Left lung (tissue), 14 donors: ENCODE measurements at places on chromosomes 2 and 18. TPM values are rescaled to one million over a fixed set of nuclear protein-coding genes. Genes with fewer than 3 reads are reported as not detected.

DNA sequence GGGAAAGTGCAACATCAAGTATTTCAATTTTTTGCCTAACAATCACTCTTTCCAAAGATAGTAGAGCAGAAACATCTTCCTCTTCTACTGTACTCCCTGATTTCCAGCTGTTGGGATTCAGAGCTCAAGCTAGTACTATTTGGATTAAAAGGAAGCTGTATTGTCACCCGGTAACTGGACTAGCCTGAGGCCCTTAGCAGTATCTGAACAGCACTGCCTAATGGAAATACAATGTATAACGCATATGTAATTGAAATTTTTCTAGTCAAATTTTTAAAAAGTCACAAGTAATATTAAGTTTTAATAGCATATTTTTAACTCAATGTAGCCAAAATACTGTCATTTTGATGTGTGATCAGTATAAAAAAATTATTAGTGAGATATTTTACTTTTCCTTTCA is 86.2 kb downstream of the COX7A2L start:
- DNase-seq, result no peak

- no peak for DNase-seq
These were observed 235.4 kb downstream of the TXNL1 start for GRCh38 chr18:56402872-56403516.

- DNase-seq, result no peak
These were observed 584.4 kb downstream of the NR4A2 start for GRCh38 chr2:155748131-155748530.

DNA sequence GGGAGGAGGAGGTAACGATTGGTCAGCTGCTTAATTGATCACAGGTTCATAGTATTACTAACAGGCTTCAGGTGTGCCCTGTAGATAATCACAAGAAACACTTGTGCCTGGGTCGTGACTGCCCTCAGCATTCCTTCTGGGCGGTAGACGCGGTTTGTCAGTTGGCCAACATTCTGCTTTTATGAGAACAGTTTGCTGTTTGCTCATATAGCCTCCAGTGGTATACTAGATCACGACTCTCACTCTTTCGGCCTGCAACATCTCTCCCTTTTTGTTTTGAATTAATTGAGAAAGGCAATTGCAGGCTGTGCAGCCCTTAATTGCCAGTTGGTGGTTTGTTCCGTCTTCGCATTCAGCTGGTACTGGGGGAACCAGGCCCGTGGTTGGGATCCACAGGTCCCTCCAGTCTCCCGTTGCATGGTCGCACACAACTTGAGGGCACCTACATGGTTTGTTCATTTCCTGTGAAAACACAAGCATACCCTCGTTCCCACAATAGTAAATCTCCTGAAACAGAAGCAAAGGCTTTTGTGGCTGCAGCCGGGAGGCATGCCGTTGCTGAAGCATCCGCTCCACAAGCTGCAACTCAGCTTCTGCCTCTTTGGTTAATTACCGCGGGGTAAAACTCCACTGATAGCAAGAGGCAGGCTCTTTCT is 30.3 kb upstream of the GPR17 start:
- DNase-seq, result no peak

GRCh38 chr2:232269867-232270266 is 108.7 kb upstream of the ALPP start:
- DNase-seq, result no peak

DNA sequence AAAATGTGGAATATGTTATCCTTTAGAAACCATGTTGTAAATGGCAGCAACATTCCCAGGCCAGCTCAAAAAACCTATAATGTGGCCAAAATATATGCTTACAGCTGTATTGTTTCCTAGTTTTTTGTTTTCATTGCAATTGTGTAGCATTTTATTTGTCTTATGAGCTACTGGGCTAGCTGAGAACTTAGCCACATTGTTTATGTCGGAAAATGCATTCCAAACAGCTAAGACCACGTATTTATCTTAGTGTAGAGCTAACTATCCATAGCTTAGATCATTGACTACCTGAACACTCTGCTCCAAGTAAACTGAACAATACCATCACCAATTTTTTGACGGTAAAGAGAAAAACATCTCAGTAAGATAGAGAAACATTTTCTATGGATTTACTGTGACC is 38.4 kb downstream of the METAP1D start:
- no peak for DNase-seq

DNA sequence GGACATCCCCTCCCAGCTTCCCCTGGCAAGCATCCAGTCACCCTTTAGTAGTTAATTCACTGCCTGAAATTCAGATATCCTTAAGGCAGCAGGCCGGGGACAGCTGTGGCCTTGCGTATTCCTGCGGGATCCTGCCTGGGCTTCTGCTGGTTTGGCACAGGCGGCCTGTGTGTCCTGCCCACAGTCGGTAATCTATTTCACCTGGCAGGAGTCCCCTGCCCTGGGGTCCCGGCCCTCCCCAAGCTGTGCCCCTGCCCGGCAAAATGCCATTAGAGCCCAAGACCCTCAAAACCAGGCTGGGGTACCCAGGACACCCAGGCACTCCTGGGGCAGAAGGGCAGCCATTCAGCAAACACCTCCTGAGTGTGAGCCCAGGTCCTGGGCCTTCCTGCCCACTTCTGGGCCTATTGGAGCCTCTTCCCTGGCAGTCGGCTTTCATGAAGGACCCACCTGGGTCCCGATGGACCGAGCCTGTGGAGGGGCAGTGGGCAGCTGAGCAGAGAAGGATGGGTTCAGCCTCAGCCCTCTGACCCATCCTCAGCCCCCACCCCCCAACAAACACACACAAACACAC is 11.6 kb downstream of the CROCC2 start:
- DNase-seq, result no peak

DNA sequence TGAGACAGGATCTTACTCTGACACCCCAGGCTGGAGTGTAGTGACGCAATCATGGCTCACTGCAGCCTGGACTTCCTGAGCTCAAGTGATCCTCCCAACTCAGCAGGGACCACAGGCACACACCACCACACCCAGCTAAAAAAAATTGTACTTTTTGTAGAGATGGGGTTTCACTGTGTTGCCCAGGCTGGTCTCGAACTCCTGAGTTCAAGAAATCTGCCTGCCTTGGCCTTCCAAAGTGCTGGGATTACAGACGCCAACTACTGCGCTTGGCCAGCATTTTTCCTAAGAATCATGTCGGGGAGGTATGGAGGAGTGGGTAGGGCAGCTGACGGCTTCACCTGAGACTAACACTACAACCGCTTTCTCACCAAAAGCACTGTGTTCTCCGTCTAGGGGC is 50.4 kb downstream of the CYP26B1 start:
- DNase-seq, result no peak

DNA sequence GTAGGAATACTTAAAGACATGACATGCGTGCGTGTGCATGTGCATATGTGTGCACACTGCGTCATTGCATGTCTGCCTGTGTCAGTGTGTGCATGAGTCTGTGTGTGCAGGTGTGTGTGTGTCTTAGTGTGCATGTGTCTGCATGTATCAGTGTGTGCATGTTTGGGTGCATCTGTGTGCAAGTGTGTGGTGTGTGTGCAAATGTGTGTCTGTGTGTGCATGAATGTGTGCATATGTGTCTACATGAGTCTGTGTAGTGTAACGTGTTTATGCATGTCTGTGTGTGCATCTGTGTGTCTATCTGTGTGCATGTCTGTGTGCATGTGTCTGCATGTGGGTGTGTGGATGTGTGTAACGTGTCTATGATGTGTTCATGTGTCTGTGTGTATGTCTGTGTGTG is 30.5 kb downstream of the KCNG2 start:
- DNase-seq, result no peak

DNA sequence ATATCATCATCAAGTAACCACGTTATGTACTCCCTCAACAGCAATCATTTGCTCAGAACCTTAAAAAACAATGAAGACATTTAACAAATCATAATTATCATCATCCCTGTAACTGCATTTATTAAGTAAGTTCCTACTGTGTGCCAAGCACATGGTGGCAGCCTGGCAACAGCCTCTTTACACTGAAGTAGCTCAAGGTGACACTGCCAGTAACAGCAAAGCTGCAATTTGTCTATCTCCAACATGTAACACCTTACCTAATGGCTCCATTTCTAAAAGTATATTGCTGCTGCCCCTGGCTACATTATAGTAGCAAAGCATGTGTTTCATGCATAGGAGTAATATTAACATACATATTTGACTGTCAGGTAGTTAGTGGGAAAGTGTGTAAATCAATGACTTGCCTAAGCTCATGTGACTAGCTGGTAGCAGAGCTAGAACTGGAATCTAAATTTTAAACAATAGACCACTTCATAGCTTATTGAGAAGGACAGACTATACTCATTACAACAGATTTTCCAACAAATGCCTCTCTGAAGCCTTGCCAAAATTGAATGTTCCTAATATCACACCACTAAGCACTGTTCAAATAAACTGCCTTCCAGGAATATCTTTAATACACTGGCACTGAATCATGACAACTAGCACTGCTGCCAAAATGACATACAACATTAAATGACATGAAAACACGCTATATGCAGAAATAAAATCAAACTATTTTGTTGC is 86.7 kb downstream of the L3MBTL4 start:
- peak; percentile 29 for DNase-seq

DNA sequence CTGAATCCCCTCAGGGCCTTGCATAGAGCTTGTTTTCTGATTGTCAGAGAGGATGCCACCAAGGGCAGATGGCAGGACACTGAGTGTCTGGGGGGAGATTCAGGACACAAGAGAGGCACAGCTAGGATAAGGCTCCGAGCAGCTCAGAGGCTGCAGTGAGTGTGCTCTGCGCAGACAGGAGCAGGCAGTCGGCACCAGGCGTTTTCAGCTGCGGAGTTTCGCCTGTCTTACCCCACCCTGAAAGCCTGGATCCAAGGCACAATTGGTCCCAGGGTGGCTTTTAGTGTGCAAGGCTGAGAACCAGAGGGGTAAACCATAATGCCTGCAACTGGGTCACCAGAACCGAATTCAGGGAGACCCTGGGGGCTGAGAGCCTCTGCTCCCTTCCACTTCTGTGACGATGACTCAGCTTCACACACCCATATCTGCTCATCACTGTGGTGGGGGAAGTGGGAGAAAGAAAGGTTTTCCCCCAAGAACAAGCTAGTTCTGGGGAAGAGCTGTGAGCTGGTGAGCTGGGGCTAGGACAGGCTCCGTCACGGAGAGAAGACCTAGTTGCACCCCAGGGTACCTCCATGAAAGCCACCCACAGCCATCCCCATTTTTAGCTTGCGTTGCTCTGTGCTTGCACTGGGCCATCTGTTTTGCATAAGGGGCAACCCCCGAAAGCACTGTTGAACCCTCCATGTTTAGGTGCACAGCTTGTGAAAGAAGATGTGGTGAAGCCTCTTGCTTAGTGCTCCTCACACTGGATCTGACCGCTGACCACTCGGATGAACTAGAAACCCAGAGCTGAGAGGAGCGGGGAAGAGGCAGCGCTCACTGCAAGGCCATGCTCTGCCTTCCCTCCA is 173.7 kb downstream of the CELF4 start:
- no peak for DNase-seq

DNA sequence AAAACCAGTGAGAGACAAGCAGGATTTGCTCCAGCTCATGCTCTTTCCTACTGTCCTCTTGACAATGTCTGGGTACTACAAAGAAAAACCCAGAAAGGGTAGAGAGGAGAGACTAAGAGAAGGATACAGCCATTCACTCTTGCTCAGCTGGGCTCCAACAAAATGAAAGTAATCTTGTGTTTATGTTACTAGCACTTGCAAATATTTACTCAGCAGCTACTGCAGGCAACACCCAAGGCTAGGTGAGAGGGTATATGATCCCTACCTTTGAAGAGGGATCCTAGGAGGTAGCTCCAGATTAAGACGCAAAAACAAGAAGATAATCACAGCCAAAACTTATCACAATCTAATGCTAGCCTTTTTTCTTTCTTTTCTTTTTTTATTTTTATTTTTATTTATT is 329.6 kb upstream of the ACVR2A start:
- no peak for DNase-seq

GRCh38 chr2:134610871-134611270 is 107.9 kb downstream of the TMEM163 start:
- no peak for DNase-seq

DNA sequence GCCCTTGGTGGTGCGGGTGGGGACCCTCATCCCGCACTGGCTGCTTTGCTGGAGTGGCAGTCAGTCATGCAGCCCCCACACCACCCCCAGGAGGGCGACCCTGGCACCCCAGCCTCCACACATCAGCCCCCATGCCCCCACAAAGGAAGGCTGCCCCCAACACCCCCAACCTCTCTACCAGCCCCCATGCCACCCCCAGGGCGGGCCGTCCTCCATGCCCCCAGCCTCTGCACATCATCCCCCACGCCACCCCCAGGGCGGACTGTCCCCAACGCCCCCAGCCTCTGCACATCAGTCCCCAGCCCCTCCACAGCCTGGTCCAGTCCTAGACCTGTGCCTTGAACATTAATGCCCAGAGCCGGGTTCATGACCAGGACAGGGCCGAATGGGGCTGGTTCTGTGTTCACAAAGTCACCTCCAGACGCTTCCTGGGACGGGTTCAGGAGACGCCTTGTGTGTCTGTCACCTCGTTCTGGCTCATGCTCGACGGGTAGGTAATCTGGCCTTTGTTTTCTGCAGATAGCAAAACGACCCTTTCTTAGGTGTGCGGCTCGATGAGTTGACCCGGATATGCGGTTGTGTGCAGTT is 18.4 kb downstream of the D2HGDH start:
- no peak for DNase-seq

DNA sequence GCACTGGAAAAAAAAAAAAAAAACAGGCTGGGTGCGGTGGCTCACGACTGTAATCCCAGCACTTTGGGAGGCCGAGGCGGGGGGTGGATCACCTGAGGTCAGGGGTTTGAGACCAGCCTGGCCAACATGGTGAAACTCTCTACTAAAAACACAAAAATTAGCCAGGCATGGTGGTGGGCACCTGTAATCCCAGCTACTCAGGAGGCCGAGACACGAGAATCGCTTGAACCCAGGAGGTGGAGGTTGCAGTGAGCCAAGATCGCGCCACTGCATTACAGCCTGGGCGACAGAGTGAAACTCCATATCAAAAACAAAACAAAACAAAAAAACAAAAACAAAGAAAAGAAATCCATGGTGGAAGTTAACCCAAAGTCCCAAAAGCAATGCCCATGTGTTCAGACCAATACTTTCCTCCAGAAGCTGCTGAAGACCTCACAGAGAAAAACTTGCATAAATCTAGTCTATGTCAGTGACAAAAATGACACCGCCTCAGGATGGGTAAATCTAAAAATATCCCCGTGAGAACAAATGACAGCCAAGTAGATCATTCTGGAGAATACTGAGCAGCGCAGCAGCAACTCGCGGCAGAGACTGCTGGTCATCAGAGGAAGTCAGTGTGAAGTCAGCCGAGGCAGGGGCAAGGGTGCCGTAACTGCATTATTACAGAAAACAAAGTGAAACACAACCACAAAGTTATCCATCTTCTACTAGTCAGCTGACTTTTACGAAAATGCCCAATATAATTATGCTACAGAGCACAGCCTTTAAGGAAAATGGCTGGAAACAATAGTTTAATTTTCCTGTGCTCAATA is 41.0 kb downstream of the LPIN2 start:
- peak; percentile 79 for DNase-seq

- no peak for DNase-seq
These were observed 137.3 kb downstream of the DCDC2C start for GRCh38 chr2:3840611-3841155.

- DNase-seq, result no peak
These were observed 144.4 kb upstream of the PIEZO2 start for GRCh38 chr18:11293794-11294193.

KYNU gene
- 0.81 TPM for polyA plus RNA-seq

GKN1 gene
- not detected for polyA plus RNA-seq

C2orf80 gene
- not detected for polyA plus RNA-seq

ANKAR gene
- 22.8 TPM for polyA plus RNA-seq

AOX1 gene
- 5.4 TPM for polyA plus RNA-seq

MAP3K19 gene
- 3.9 TPM for polyA plus RNA-seq

TGIF1 gene
- polyA plus RNA-seq, result 81.0 TPM

MZT2A gene
- polyA plus RNA-seq, result 44.4 TPM

CRYGC gene
- not detected for polyA plus RNA-seq
